ENCODE measurements at places on chromosomes 1 and 21.
A peak's percentile ranks its signal among the peaks of the same experiment; 100 is the strongest.

- no peak for DNase-seq
Measured at GRCh38 chr1:201676197-201676596, 137.3 kb downstream of the NAV1 start.

DNA sequence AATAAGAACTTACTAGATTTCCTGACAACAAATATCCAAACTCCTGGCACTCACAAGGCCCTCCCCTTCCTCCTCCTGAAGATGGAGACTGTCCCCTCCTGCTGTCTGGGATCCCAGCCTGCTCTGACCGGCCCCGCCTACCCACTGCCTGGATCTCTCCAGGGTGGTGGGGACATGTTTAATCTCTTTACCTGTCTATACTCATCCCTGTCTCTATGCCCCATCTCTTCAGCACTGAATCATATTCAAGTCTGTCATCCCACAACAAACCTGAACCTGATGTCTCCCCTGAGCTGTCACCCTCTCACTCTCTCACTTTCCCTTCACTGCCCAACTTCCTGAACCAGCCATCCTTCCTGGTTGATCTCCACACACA lies 22.1 kb downstream of the MATN1 start:
- DNase-seq, result no peak

DNA sequence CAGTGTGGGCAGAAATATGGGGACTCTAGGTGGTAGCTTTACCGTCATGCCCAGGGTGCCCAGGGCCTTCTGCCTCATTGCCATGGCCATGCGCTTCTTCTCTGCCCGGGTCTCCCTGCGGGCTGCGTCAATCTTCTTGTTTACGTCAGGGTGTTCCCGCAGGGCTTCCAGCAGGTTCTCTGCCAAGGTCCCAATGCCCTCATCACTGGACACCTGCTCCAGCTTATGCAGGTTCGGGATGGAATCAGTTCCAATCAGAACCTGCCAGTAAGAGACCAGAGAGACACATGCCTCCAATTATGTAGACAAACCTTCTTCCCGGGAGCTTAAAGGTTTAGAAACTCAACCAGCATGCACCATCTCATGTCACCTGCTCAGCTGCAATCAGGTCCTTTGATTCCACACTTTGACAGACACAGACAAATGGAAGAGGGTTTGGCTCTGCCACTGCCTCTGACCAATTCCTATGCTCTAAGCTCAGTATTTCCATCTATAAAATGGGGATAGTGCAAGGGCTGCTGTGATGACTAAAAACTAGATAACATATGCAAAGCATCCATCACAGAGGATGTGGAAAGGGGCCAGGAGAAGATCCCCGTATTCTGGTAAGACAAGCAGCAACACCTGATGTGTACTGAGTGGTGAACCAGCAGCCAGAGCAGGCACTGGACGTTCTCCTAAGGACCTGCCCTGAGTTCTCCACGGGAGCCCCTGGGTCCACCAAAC lies 121.2 kb downstream of the UBR4 start:
- DNase-seq, result no peak

- DNase-seq, result no peak
Measured at GRCh38 chr1:245133995-245134715, 20.6 kb upstream of the KIF26B start.

GRCh38 chr1:48677306-48678287 lies 99.1 kb downstream of the BEND5 start:
- peak; percentile 7 for DNase-seq

GRCh38 chr1:55959136-55959548 lies 620.2 kb downstream of the PLPP3 start:
- DNase-seq, result no peak

DNA sequence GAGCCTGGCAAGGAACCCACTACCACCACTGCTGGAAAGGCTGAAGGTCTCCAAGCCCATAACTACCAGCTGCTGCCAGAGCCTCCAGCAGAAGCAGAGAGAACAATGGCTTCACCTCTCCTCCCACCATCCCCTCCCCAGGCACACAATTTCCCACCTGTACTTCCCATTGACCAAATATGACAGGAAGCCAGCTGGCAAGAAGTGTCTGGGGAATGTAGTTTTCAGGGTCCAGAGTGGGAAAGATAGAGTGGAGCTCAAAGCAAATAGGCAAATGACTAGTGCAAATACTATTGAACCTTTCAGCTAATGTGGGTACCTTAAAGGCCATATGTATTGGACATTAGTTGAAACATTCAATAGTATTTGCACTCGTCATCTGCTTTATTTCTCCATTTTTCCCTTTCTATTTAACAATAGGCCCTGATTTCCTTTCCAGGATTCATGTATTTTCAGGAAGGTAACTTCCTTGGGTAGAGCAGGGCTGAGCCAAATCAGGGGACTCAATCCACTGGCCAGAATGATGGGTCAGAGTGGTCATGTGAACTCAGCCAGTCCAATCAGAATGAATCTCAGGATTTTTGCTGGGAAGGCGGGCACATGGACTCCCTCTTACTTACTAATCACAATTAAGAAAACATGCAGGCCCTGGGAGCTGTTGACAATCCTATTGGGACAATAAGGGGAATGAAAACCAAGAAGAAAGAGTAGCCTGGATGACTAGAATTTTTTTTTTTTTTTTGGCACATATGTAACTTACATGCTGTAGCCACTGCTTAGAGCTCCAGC lies 12.1 kb upstream of the NFYC start:
- DNase-seq, result no peak

DNA sequence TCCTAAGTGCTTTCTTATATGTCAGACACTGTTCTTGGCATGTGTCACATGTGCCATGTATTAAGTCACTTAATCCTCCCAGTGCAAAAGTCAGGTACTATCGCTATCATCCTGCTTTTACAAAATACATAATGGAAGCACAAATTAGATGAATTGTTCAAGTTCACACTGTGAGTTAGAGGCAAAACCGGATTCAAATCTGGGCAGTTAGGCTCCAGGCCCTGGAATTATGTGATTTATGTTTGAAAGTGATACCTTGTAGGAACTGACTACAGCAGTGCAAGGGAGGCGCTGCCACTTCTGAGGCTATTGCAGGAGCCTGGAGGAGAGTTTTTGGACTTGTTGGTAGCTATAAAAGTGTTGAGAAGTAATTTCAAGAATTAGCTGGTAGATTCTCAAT lies 358.3 kb downstream of the HLX start:
- DNase-seq, result no peak

DNA sequence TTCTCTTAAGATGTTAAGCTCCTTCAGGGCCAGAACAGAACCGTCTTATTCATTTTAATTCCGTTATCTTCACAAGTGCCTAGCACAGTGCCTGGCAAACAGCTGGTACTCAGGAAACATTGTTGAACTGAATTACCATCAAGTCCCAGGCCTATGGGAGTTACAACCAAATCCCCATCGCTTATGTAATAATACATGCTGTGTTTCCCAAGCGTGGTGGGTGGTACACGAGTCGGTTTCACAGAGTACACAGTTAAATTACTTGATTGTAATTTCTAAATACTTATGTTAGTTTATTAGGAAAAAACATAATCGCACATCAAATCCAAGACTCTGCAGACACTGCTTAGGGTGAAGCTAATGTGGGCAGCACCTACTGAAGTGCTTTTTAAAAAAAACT lies 1.0 kb downstream of the ANGEL2 start:
- DNase-seq, result no peak

- DNase-seq, result no peak
Measured at GRCh38 chr1:227482023-227482299, 81.4 kb upstream of the ZNF678 start.

DNA sequence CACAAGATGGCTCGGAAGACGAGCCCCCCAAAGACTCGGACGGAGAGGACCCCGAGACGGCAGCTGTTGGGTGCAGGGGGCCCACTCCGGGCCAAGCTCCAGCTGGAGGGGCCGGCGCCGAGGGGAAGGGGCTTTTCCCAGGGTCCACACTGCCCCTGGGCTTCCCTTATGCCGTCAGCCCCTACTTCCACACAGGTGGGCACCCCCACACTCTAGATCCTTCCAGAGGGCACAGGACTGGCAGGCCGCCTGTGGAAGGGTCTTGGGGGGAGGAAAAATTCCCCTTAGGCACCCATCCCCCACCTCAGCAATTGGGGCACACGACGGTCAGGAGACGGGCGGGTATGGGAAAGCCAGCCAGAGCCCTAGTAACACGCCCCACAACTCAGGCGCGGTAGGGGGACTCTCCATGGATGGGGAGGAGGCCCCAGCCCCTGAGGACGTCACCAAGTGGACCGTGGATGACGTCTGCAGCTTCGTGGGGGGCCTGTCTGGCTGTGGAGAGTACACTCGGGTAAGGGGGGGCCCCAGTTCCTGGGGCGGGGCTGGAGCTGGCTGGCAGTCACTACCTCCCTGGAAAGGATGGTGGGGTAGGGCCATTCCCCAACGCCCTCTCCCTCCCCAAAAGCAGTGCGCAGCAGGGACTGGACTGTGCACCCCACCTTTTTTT lies 16.1 kb downstream of the NOC2L start:
- DNase-seq, result no peak

GRCh38 chr21:10425856-10426255 lies 95.5 kb upstream of the TPTE start:
- DNase-seq, result no peak

DNA sequence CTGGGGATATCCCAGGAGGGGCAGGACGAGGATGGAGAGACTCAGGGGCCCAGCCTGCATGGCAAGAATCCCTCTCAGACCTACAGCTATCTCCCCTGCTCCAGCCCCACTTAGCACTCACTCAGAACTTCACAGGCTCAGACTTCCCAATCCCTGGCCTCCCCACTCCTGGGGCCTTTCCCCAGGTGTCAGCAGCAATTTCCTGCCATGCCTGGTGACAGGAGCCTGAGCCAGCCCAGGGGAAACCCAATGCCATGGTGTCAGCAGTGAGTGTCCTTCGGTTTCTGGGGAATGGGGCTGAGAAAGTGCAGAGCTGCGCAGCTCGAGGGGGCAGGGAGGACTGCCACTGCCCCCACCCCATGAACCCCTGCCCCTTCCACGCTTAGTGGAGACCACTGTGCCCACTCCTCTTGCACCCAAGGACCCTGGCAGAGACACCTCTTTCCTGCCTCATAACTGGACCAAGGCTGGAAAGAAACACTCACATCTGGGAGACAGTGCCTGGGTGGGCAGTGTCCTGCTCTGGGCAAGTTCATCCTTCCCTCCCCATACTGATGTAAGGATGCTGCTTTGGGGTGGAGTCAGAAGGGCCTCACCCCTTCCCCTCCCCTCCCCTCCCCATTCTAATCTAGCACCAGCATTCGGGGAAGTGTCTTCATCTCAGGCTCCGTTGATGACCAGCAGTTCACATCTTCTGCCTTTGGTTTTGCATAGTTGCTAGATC lies 17.1 kb upstream of the UBL4B start:
- no peak for DNase-seq

DNA sequence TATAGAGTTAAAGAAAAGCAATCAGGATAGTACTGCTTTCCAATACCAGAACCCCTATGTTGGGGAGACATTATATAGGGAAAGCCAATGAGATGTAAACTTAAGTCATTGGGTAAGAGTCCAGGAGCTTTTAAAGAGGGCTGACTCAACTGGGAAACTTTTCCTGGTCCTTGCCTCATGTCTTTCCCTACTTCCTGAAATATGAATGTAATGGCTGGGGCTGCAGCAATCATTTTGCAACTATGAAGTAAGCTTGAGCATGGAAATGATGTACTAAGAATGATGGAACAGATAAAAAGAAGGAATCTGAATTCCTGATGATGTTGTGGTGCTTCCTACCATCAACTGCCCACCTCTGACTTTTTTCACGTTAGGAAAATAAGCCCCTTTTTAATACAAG lies 55.7 kb downstream of the WDR3 start:
- DNase-seq, result no peak

- DNase-seq, result no peak
Measured at GRCh38 chr1:172837816-172838679, 179.1 kb downstream of the FASLG start.

DNA sequence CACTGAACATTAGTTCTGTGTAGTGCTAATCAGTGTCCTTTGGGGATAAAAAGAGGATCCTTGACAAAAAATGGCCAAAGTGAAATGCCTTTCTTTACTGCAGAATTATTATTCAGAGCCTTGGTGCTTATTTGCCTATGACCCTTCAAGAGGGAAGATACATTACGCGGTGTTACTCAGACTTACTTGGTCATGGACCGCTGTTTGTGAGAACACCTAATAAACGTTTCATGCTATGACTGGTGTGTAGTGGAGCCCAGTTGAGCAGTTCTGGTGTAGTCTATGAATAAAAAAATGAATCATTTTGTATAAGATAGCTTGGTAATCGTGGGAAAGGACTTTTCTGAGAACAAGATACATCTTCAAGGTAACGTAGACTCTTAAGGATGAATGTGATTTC lies 8.3 kb downstream of the NFYC start:
- no peak for DNase-seq

DNA sequence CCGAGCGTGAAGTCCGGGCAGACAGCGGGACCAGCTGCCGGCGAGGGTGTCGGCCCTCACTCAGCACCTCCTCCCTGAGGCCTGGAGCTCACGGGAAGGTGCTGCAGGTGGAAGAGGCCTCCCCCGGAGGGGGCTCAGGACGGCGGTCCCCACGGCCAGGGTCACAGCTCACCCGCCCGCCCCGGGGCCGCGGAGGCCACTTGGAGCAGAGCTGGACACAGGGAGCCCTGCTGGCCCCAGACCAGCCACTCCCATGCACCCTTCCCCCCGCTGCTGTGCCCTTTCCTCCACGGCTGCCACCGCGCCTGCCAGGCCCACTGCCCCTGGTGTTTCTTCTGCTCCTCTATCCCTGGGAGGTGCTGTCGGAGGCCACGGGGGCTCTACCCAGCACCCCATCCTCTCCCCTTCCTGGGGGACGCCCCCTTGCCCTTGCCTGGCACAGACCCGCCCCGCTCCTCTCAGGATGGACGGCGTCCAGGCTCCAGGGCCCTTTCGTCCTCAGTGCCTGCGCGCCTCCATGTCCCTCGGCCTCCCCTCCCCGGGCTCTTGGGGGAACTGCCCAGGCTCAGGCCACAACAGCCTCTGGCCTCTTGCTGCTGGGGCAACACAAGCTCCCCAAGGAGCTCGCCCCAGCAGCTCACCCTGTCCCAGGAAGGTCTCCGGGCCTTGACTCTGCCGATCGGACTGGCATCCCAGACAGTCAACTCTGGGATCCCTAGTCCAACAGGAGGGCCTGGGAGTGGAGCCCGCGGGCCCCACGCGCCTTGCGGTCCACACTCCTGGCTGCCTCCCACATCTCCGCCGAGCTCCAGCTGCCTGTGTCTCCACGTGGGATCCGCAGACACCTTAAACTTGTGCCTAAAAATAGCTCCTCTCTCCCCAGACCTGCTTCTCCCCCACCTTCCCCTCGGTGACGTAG lies 4.1 kb downstream of the TMEM240 start:
- no peak for DNase-seq

DNA sequence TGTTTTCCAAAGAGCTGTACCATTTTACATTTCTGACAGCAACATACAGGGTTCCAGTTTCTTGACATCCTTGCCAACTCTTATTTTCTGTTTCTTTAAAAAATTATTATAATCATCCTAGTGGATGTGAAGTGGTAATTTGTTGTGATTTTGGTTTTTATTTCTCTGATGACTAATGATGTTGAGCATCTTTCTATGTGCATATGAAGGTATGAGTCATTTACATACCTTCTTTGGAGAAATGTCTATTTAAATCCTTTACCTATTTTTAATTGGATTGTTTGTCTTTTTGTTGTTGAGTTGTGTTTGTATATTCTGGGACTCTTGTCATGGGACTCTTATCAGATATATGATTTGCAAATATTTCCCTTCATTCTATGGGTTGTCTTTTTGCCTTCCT lies 20.8 kb upstream of the MPC2 start:
- no peak for DNase-seq
